ENCODE measurements at places on chromosomes 11 and 22.

- no peak for DNase-seq
Observed at GRCh38 chr11:77372726-77373125, 71.2 kb upstream of the GDPD4 start.

DNA sequence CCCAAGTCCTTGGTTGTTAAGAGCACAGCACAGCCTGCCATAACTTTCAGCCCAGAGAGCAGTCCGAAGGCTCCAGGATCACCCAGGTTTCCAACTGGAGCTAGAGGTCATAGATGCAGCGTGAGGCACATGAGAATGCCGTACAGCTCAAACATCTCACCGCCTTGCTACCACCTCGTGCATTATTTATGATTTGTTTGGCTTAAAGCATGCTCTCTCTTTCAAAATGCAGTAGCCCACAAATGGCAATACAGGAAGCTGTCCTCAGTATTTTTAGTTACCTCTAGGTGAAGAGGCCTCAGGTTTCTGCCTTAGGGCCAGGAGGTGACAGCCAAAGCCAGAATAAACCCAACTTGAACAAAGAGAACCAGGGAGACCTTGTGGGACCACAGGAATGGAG lies 14.4 kb downstream of the SCN3B start:
- DNase-seq: no peak

GRCh38 chr11:105840391-105840790 lies 181.6 kb downstream of the MSANTD4 start:
- no peak for DNase-seq

- DNase-seq: no peak
Observed at GRCh38 chr11:9577556-9577955, 4.1 kb downstream of the WEE1 start.

DNA sequence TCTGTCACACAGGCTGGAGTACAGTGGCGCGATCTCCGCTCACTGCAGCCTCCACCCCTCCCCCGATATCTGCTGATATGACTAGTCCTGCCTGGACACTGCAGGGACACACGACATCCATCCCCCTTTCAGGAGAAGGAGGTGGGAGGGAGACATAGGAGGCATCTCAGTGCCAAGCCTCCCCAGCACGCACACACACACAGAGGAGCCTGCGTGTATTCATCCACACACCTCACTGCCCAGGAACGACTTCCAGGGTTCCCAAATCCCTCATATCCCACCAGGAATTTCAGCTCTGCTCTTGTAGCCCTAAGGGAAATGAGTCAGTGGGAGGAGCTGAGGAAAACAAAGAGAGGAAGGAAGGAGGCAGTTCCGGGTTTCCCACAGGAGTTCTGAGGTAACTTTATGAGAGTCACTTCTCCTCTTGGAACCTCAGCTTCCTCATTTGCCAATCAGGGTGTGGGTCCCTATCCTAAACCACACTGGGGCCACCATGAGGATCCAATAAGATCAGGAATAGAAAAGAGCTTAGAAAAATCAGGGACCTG lies 37.2 kb upstream of the ACER3 start:
- DNase-seq: no peak

GRCh38 chr11:15815246-15816195 lies 540.8 kb downstream of the SOX6 start:
- no peak for DNase-seq

GRCh38 chr11:76161261-76161961 lies 44.9 kb downstream of the WNT11 start:
- DNase-seq: no peak

DNA sequence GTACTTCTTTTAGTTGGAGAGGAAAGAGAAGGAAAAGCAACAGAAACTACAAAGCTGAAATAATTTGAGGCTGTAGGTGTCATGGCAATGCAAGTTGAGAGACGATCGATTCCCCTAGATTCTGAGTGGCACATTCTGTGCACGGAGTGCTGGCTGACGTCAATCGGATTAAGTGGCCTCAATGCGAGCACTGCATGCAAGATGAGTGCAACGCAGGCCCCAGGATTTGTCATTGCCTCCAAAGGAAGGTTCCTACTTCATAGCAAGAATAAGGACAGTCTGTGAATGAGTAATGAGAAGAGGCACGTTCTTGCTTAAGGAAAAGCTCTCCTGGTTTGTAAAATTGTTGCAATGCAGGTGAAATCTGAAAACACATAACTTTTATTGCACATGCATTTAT lies 892.4 kb downstream of the KCNA4 start:
- DNase-seq: no peak

- no peak for DNase-seq
Observed at GRCh38 chr11:32884770-32885384, 7.7 kb upstream of the QSER1 start.

DNA sequence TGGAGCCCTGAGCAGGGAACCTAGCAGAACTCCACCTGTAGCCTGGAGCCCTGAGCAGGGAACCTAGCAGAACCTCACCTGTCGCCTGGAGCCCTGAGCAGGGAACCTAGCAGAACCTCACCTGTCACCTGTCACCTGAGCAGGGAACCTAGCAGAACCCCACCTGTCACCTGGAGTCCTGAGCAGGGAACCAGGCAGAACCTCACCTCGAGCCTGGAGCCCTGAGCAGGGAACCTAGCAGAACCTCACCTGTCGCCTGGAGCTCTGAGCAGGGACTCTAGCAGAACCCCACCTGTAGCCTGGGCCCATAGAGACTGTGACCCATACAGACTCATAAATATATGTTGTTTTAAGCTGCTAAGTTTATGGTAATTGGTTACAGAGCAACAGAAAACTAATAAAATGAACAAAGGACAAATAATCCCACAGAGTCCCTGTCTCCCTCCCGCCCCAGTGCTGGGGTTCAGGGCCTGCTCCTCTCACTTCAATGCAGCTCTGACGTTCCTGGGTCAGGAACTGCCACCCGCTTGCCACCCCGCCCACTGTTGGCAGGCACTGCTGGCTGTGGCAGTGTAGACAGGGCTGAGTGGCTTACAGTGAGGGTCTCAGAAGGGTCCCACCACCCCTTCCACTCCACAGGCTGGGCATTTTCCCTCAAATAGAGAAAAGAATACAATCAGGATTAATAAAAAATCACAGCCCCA lies 259.1 kb downstream of the TBC1D22A start:
- DNase-seq: no peak

GRCh38 chr11:72037554-72038311 lies 39.0 kb downstream of the IL18BP start:
- peak; percentile 49 for DNase-seq

- no peak for DNase-seq
Observed at GRCh38 chr11:133029107-133029506, 503.2 kb downstream of the OPCML start.

DNA sequence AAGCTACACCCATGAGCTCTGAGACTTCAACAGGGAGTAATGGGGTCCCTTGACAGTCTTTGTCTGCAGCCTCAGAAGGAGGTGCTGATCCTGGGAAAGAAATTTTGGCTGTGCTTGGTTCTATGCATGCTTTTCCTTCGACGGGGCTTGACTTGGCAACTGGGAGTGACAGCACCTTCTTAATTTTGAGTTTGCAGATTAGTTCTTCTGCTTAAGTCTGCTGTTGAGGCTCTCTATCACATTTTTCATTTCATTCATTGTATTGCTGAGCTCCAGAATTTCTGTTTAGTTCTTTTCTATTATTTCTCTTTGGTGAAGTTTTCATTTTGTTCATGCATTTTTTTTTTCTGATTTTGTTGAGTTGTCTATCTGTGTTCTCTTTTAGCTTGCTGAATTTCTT lies 125.6 kb downstream of the SNX19 start:
- no peak for DNase-seq
